ENCODE measurements at places on chromosomes 1 and 21.

DNA sequence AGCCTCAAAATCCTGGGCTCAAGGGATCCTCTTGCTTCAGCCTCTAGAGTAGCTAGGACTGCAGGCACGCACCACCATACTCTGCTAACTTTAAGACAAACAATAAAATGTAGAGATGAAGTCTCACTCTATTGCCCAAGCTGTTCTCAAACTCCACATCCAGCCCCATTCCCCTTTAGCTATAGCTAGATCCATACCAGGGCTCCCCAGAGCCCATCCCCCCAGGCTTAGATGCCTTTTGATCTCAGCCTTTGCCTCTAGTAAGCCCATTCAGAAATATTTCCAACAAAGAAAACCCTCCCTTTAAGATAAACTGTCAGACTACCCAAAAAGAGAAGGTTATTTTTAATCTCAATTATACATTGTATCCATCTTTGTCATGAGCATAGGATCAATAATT lies 325.4 kb downstream of the CHRM3 start:
- DNase-seq, result no peak

DNA sequence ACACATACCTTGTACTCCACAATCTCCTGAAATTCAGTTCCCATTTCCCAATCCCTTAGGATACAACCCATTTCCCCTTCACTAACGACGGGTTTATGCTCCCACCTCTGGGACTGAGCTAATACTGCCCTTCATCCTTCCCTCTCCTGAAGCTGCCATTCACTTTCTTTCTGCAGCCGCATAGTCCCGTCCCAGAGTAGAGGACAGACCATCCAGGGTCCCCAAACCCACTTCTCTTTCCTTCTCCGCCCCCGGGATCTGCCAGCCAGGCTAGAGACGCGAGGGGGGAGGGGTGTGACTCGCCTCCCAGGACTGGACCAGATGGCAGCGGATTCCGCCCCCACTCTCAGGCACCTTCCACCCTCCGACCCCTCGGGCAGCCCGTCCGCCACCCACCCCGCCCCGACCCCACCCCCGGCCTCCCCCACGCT lies 679 bp downstream of the ABL2 start:
- peak; percentile 45 for DNase-seq

- DNase-seq, result no peak
Measured at GRCh38 chr21:45951676-45952075, 29.9 kb upstream of the COL6A1 start.

DNA sequence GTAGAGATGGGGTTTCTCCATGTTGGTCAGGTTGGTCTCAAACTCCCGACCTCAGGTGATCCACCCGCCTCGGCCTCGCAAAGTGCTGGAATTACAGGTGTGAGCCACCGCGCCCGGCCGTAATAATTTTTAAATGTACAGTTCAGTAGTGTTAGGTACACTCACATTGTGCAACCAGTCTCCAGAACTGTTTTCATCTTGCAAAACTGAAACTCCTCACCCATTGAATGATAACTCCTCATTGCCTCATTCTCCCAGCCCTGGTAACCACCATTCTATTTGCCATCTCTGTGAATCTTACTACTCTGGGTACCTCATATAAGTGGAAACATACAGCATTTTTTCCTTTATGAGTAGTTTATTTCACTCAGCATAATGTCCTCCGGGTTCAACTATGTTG lies 3.4 kb downstream of the NLRP3 start:
- DNase-seq, result no peak

- DNase-seq, result peak; percentile 70
Measured at GRCh38 chr21:35529171-35529863, 480.2 kb upstream of the RUNX1 start.

DNA sequence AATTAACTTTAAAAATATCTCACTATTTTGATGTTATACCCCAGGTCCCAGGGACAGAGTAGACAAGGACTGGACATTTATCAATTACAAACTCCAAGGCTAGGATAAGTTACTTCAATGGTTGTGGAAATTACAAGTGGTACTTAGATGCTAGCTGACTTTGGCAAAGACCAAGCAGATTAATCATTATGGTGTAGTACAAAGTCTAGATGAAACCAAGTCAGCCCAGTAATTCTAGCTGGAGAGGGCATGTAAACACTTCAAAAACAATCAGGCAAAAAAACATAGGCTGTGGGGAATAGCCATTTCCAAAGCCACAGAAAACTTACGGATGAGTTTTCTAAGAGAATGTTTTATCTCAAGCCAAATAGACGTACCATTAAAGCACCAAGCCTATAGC lies 124.5 kb downstream of the TSEN15 start:
- DNase-seq, result no peak

- peak; percentile 91 for DNase-seq
Measured at GRCh38 chr1:156356875-156357534, 12.0 kb upstream of the RHBG start.

- DNase-seq, result peak; percentile 59
Measured at GRCh38 chr1:33055210-33056008, 18.7 kb upstream of the AK2 start.

GRCh38 chr21:25467896-25468295 lies 139.4 kb downstream of the MRPL39 start:
- DNase-seq, result no peak

DNA sequence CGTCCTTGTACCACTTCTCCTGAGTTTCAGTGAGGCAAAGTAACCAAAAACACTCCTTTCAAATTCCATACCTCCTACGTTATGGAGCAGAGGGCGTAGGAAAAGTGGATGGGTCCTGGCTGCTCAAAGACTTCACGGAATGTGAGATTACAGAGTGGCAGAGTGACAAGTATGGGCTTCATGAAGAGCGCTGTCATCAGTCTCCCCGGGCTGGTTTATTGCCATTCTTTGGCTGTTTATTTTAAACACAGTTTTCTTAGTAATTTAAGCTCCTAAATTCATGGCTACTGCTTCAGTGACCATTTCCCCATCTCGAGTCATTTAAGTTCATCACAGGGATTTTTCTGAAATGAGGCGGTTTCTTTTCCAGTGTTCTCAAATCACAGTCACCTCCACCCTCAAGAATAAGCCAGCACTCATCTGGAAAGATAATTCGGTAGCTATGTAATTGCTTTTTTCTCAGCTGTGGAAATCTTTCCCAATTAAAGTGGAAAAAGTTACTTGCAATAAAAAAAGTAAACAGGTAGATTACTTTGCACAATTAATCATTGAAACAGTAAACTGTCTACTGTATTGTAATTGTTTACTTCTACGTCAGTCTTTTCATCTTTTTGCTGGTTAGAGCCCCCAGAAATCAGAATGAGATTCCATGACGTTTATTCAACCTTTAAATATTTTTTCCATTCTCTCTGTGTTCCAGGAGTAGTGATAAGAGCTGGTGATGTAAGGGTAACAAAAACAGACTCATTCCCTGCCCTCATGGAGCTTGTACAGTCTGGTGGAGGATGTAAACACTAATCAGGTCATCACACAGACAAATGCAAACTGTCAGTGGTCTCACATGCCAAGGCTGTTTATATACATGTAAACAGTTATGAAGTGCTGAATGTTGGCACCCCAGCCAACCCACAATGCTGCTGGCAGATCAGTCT lies 3.0 kb upstream of the SMYD2 start:
- DNase-seq, result no peak

- DNase-seq, result no peak
Measured at GRCh38 chr1:45679123-45679522, 7.2 kb downstream of the GPBP1L1 start.

- no peak for DNase-seq
Measured at GRCh38 chr1:248627971-248628844, 6.7 kb downstream of the OR2T11 start.

DNA sequence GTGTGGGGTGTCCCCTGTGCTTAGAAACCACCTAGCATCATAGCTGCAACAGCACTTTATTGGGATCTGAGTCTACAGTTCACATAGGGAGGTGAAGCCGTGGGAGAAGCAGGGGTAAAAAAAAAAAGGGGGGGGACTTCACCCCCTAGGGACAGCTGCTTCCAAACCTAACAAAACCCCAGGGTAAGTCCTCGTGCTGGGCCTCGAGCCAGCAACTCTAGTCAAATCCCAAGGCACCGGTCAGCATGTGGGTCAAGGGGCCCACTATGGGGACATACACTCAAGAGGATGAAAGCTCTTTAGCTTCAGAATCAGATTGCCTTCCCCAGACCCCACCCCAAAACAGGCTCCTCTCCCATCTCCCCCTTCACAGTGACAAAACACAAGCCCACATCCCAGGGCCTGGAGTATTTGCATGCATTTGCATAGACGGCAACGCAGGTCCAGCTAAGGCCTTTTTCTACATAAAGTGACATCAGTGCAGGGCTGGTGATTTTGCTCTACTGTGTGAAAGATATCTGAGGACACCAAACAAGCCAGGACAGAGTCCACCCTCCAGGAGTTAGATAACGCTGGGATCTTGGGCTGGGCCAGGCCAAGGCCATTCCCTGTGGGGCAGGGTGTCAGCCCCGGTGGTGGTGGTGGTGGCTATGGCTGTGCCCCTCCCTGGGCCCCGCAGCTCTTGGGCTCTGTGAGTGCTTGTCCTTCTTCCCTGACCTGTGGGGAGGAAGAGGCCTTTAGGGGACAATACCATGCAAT lies 8.1 kb upstream of the PMVK start:
- DNase-seq, result peak; percentile 52

GRCh38 chr1:29583727-29584126 lies 347.4 kb downstream of the PTPRU start:
- DNase-seq, result no peak

DNA sequence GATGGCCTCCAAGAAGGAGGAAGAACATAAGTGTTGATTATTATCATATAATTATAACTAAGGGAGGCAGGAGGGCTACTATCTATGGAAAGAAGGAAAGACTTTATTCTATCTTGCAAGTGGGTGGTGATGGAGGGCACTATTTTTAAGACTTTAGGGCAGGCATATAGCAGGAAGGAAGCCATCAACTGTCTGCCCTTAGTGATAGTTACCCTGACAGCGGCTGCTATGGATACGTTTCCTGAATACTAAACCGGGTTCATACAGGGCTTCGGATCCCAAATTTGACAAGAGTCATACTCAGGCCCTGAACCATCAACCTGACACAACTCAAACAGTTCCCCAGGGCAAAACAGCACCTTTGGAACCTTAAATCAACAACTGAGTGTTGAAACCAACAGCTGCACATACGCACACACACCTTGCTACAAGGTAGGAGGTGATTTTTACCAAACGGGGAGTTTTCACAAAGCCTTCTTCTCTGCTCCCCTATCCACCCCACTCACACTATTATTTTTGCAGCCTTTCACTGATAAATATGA lies 397.2 kb downstream of the OMA1 start:
- DNase-seq, result no peak

GRCh38 chr1:153976819-153977249 lies 640 bp downstream of the JTB start:
- no peak for DNase-seq

GRCh38 chr1:59672851-59673572 lies 141.7 kb upstream of the HOOK1 start:
- no peak for DNase-seq

DNA sequence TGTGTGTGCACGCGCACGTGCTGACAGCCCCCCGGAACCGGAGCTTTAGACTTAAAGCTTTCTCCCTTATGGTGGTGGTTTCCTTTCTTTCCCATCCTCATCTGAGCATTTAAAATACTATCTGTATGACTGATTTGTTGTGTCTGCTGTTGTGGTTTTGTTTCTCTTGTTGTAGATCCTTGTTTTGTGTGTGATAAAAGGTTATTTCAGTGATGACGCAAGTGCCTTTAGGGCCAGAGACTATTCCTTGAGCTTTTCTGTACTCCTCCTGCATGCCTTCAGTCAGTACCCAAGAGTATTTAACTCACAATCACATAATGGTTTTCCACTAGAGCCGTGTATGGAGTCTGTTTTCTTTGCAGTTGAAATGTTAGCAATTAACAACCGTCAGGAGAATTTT lies 45.4 kb downstream of the LCA5L start:
- DNase-seq, result no peak

DNA sequence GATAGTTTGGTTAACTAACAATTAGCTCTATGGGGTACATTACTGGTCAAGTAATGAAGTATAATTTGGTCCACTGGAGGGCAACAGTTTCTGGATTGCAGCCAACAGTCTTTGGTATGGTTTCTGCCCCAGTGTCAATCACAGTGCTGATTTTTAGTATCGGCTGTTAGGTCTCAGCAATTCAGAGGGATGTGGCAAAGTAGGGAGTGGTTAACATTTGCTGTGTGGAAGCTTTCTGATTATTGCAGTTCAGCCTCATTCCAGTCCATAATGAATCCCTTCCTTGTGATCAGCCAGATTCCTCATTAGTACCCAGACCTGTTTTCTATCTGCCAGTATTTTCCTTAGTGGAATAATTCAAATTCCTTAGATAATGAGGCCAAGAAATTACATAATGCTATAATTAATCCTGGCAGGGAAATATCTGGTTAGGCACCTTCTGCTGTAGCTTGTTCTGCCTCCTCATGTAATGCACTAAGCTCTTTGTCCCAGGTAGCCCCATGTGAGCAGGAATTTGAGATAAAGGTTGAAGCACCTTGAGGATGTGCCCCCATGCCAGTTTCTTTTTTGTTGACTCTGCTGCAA lies 14.0 kb downstream of the F3 start:
- DNase-seq, result peak; percentile 60

GRCh38 chr1:232968965-232969364 lies 18.6 kb downstream of the NTPCR start:
- DNase-seq, result peak; percentile 58

- no peak for DNase-seq
Measured at GRCh38 chr1:159988006-159988405, 34.0 kb upstream of the SLAMF9 start.

DNA sequence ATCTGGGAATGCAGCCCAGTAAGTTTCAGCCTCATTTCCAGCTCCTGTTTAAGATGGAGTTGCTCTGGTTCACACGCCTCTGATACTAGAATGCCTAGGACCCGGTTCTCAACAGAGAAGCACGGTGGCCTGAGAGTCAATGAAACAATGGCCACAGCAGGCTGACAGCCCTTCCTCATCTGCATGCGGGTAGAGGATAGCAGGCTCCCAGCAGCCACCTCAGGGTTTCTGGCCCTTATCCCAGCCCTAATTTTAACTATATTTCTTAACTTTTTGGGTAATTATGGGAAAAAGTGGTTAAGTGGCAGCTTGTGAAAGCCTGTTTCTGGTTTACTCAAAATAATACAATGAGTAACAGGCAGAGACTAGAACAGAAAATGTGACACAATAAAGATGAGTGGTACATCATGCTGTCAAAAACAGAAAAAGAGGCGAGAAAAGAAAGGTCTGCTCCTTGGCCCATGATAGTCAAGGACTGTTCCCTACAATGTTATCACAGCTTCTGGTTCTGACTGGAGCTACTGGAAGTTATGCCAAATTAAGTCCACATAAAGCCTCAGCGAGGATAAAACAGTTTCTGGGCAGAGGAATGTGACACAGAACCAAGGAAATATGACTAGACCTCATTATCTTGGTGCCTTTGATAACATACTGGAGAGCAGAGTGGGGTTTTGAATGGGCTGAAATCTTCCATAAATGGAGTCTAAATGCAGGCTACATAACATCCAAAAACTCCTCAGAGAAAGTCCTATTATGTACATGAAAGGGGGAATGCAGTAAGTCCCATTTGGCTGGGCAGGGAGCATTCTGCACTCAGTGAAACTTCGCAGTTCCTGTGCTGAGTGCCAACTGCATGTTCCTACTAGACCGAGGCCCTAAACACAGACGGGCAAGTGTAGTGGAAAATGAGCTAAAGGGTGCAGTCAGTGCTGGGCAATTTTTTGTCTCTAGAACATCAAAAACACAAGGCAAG lies 92.1 kb downstream of the NIBAN1 start:
- peak; percentile 52 for DNase-seq

GRCh38 chr1:215845234-215845891 lies 278.3 kb downstream of the KCTD3 start:
- DNase-seq, result no peak

GRCh38 chr1:205535096-205535495 lies 30.6 kb downstream of the CDK18 start:
- no peak for DNase-seq

- peak; percentile 87 for DNase-seq
Measured at GRCh38 chr1:27402349-27402754, 9.9 kb downstream of the GPR3 start.

Data from stomach (tissue), 19 donors.